Upper lobe of left lung (tissue), 6 donors: ENCODE measurements at places on chromosomes 2 and 18. TPM values are rescaled to one million over a fixed set of nuclear protein-coding genes. Genes with fewer than 3 reads are reported as not detected.

FAHD2A gene
- total RNA-seq = 22.7 TPM

DNA sequence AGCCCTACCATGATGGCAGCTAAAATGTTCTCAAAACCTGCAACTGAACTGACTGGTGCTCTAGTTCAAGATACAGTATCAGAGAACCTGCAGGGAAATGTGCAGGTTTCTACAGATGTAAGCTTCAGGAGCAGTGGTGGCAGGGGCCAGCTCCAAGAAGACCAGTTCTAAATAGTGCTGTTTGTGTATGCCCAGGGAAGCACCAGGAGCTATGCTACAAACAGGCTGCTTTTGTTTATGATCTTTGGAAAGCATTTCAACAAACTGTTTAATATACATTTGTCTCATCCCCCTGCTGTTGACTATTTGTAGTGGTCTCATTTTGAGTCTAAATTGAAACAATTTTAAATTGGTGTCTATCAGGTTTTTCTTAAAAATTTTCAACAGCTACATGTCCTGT, 20.7 kb downstream of the FZD5 start:
- no peaks in the 10 kb centered on the region for H3K27me3 ChIP-seq
- no peak overlapping the region for H3K27ac ChIP-seq
- no peak for DNase-seq
- no peak overlapping the region for H3K4me3 ChIP-seq
- H3K4me1 ChIP-seq = no peaks in the 10 kb centered on the region

ANKRD30B gene
- not detected for total RNA-seq

DNA sequence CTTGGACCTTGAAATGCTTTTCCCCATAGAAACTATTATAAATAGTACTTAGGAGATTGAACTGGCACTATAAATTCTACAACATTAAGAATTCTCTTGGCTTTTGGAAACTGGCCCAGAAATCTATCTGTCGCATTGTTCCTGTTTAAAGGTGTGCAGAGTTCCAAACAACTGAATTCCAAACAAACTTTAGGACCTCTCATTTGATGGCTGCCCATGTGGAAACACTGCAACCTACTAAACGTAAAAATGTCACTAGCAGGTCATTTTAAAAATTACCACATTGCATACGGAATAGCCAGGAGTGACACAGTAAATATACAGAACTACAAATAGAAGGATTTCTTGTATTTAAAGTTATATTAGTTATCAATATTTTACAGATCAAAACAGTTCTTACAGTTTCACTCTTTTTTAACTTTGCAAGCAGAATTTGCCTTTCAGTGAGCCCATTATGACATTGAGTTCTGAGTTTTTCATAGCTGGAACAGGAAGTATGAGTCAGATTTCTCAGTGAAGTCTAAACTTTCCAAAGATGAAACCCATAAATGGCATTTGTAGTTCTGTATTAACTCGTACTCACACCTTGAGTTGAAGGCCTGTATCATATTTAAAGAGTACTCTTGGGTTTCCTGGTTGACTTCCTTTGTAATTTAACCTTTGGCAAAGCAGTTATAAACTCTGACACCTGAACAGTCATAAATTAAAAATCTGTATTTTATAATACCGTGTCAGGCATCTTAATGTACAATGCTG, 142.3 kb upstream of the BOD1L2 start:
- H3K4me3 ChIP-seq = no peak overlapping the region
- peaks cover 12% of the 10 kb centered on the region for H3K4me1 ChIP-seq
- H3K27me3 ChIP-seq = no peaks in the 10 kb centered on the region

GATA6 gene
- 47.1 TPM for total RNA-seq

FHOD3 gene
- 4.2 TPM for total RNA-seq

MPP4 gene
- total RNA-seq = not detected
